HL-60 (cell line): ENCODE measurements at places on chromosomes 16 and 17.

DNA sequence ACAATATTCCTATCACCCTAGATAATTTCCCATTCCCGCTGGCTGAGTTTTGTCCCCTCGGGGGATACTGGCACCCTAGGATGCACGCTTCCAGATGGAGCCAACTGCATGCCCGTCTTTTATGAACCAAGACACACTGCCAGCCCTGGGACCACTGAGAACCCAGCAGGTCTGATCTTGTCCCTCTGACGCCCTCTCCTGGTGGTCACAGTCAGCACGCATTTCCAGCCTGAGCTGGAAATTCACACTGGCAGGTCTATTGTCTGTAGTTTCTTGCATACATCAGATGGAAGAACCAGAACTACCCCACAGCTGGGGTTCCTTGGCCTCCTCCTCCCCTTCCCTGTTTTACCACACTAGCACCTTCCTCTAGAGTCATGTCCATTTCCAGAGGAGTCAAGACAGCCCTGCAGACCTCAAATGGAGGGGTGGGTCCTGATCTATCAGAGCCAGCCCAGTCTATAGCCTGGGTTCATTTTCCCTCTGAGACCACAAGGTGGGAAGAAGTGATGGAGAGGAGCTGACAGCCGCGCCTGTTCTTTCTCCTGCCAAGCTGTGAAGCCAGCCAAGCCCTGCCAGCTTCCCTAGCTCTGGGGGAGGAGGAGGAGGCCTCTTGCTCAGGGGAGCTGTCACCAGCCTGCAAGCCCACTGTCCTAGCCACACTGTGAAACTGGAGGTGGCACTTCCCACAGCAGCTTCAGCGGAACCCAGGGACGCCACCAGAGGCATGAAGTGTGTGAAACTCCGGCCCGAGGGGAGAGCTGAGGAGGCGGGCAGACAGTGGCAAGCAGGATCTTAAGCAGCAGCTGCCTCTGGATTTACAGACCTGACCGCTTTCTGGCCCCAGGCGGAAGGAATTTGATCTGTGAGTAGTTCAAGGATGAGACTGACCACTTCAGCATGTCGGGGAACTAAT is 29.3 kb downstream of the MXRA7 start:
- DNase-seq = peak; percentile 75

DNA sequence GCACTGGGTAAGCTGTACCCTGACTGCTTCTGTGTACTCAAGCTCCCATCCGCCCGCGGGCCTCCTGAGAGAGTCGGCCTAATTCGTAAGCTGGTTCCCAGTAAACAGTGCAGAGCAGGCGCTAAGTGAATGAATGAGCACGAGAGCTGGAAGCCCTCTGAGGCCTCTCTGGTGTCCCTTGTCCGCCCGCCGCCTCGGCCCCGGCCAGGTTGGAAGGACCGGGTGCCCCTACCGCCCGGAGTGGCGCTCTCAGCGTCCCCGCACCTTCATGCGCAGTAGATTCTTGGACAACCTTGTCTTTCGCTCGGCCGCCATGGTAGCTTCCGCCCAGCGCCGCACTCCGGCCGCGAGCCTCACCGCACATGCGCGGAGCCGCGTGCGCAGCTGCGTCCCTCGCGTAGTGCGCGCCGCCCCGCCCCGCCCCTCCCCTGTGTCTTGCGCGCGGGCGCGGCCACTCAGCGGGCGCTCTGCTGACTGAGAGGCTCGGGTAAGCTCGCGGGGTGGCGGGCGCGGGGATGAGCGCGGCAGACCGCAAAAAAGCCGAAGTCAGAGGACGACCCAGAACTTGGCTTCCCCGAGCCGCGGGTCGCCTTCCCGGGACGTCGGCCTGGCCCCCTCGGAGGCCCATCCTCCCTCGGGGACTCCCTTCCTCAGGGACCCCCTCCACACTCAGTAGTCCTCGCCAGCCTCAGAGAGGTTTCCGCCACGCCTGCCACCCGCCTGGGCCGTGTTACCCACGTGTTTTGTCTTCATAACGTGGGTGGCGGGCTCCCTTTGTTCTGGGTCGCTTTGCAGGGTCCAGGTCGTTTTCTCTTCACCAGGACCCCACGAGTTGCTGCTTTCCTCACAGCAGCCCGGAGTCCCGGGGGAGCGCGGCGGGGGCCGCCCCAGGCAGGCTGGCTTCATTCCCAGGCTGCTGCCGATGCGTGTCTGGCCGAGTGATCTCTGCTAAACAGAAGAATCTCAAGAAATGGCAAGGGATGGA is at the start of gene MPHOSPH6:
MPHOSPH6 (minus strand) TSS at position 364 of the 985 bp plus-strand sequence; CDS start at position 315, 49 bp downstream.
- DNase-seq = peak; percentile 88

DNA sequence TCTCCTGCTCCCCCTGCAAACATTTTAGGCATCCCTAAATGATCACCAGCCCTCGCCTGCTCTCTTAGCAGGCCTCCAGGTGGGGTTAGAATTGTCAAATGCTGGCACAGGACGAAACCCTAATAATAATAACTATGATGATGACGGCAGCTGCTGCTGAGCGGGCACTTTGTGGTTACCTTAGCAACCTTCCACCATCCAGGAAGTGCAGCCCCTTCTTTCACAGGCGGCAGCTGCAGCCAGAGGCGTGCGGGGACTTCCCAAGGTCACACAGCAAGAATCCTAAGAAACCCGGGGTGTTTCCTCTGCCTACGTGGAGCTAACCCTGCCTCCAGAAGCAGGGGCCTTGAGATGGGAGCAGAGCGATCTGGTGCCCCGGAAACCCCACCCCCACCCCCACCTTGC is 22.4 kb upstream of the EIF1 start:
- no peak for DNase-seq

- no peak for DNase-seq
Measured at GRCh38 chr16:50830698-50831097, 88.8 kb downstream of the CYLD start.

DNA sequence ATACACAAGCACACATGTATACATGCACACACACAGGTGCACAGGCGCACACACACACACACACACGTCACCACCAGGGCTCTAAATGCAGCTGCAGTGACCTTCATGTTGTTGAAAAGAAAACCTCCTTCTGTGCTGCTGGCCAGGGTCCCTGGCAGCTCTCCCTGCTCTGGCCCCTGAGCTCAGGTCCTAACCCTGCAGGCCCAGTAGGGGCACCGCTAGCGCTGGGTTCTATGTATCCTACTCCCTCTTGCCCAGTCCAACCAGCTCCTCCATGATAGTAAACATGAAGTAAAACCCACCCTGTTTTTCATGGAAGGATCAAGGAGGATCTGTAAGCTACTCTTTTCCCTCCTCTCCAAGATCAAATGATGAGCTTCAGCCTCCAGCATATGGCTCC is 172.8 kb downstream of the RBFOX3 start:
- no peak for DNase-seq

GRCh38 chr17:73362697-73363096 is 50.9 kb upstream of the CDC42EP4 start:
- DNase-seq = no peak

- no peak for DNase-seq
Measured at GRCh38 chr17:40718930-40719329, 15.4 kb upstream of the KRT24 start.

- no peak for DNase-seq
Measured at GRCh38 chr16:2308089-2308962, 32.2 kb downstream of the ABCA3 start.

DNA sequence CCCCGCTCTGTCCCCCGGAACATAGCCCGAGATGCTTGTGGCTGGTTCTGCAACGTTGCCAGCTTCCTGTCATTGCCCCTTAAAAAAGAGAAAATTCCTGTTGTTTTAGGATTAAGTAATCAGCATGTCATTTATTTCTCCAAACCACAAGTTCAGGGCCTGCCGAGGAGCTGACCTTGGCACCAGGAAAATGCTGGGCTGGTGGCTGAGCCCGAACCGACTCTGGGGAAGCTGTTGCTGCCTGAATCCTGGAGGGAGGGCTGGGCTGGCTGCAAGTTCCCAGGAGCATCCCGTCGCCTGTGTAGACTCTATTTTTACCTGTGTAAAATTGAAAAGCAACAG is 130.9 kb upstream of the FOXF1 start:
- DNase-seq = no peak

DNA sequence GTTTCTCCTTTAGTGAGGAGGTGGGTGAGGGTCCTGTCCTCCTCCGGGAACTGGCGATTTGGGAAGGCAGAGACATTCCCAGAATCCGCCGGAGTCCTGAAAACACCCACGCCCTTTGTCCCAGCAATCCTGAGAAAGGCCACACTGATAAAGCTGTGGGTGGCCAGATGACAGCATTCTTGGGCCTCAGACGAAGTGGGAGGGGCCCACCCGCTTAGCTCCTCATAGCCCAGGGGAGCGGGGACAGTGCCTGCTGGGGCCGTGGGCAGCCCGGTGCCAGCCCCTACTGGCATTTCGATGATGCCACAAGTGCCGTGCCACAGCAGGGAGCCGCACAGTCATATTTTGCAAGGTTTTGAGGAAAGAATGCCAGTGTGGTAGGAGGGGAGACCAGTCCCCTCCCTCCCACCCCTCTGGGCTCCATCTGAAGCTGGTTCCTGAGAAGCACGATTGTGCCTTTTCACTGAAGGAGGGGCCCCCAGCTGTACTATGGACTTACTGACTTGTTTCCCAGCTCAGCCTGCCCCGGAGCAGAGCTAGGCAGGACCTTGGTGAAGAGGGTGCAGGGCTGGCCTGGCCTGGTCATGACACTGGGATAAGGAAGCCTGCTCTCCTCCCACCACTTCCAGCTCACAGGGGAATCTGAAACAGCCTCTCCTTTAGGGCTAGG is 20.9 kb upstream of the MPRIP start:
- DNase-seq = no peak

DNA sequence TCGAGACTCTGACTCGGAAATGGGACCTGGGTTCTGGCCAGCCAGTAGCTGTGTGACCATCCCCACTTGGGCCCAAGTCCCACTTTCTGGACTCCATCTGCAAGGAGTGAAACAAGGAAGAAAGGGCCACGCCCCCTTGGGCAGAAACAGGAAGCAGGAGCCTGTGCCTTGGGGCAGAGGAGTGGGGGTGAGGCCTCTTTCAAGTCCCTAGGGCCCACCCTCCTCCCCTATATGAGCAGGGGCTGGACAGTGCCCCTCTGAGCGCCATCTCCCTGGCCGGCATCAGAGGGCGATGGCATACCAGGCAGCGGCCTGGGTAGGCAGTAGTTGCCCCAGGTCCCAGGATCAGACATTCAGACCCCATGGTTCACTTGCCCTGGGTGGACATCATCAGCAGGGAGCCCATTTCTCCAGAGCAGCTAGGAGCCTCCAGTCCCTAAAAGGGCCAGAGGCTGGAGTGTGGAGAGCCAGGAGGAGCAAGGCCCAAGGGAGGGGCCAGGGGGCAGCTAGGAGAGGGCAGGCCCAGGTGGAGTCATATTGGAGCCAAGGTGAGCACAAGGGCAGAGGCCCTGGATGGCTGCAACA is 7.1 kb downstream of the BCAR1 start:
- DNase-seq = peak; percentile 18

GRCh38 chr16:83305092-83305491 is 502.7 kb upstream of the HSBP1 start:
- DNase-seq = no peak

- no peak for DNase-seq
Measured at GRCh38 chr16:57140931-57141668, 44.7 kb downstream of the PSME3IP1 start.

DNA sequence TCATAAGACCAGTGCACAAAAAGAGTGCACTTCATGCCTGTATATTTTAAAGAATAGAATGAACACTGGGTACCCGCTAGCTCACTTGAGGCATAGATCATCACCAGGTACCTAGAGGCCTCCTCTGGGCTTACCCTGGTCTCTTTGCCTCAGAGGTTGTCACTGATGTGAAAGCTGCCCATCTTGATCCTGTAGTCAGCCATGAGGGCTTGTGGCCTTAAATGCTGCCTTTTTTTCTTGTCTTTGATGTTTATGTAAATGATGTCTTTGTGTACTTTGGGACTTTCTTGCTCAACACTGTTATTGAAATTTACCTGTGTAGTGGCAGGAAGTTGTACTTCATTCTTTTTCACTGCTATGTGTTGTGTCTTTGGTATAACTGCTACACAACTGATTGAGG is 26.8 kb upstream of the SLC5A10 start:
- DNase-seq = no peak

DNA sequence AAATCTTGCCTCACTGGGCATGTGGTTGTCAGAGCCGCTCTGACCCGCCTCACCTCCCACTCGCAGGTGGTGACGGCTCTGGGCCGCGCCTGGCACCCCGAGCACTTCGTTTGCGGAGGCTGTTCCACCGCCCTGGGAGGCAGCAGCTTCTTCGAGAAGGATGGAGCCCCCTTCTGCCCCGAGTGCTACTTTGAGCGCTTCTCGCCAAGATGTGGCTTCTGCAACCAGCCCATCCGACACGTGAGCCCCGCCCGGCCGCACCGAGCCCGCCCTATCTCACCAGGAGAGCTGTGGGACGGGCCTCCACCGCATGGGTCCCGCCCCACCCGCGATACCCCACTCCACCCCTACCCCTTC is 4.0 kb downstream of the TGFB1I1 start:
- DNase-seq = no peak

DNA sequence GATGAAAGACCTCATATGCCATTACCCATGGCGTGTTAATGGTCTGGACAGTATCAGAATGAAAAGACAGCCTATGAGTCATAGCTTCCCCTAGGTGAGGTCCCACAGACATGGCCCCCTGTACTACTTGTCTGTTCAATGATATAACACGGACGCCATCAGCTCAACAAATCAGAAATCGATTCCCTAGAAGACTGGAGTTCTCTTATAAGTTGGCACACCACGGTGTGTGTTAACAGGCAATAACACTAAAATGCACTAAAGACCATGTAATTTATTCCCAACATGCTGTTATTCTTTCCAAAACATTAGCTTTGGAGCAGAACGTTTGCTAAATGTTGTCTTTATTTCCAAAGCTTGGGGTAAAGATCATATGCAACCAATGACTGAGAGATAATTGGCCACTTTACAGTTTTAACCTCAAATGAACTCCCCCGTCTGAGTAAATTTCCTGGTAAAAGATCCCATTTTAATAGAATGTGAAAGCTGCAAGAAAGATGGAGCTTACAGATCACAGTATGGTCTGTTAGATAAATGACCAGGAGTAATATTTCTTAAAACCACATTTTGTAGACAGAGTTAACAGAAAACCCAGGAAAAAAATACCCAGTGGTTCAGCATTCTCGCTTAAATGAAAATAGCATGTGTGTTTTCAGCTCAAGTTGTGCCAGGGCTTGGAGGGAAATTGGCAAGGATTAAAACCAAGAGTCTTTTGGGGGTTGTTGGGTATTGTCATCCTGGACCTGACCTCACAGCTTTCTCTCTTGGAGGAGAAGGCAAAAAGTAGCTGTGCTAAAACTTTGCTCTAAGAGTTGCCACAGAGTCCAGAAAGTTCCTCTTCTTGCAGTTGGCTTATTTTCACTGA is 65.9 kb downstream of the PCTP start:
- no peak for DNase-seq

DNA sequence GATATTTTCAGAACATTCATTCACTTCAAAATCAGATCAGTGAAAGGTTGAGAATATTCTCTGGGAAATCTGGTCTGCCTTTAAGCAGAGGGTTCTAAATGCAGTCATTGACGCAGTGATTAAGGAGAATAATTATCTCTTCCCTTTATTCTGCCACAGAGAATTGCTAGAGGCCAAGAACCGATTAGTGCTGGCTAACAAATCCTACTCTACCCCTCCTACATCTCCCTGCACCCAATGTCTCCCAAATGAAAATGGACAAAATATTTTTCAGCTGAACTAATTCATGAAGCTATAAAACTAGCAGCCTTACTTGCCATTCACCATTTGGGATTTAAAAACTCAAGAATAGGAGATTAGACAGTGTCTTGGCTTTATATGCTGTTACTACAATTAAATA is 185.5 kb upstream of the SOX9 start:
- no peak for DNase-seq
